Activated naive CD4-positive, alpha-beta T cell treated with anti-CD3 and anti-CD28 coated beads, Interleukin-2, amount 50 U/mL, for 72 hours (primary cell): ENCODE measurements at places on chromosomes 2 and 18. TPM values are rescaled to one million over a fixed set of nuclear protein-coding genes. Genes with fewer than 3 reads are reported as not detected.

REG1B gene
- total RNA-seq = not detected

SCN1A gene
- total RNA-seq = not detected

GCG gene
- total RNA-seq = not detected

SNED1 gene
- total RNA-seq = 0.34 TPM

CACNB4 gene
- total RNA-seq = 1.5 TPM

TMEM214 gene
- total RNA-seq = 68.0 TPM

CNDP1 gene
- total RNA-seq = 0.32 TPM

LAMA1 gene
- total RNA-seq = not detected

UGT1A6 gene
- total RNA-seq = not detected

EIPR1 gene
- 28.0 TPM for total RNA-seq

DSG1 gene
- total RNA-seq = not detected

NFATC1 gene
- total RNA-seq = 89.4 TPM

FBXO41 gene
- total RNA-seq = 41.5 TPM

ZNF804A gene
- not detected for total RNA-seq

DPY30 gene
- 63.1 TPM for total RNA-seq

LYPD1 gene
- total RNA-seq = not detected

B3GNT7 gene
- 0.07 TPM for total RNA-seq

NIF3L1 gene
- 36.7 TPM for total RNA-seq

FAM110C gene
- total RNA-seq = 2.1 TPM

L3MBTL4 gene
- 0.10 TPM for total RNA-seq

TEX44 gene
- not detected for total RNA-seq

PASK gene
- 67.6 TPM for total RNA-seq

IL36RN gene
- not detected for total RNA-seq

DES gene
- not detected for total RNA-seq

CYTIP gene
- total RNA-seq = 596 TPM

PKP4 gene
- total RNA-seq = 44.8 TPM

KCNG2 gene
- total RNA-seq = not detected

OSR1 gene
- not detected for total RNA-seq
